Activated CD8-positive, alpha-beta memory T cell treated with anti-CD3 and anti-CD28 coated beads for 1 hour (primary cell): ENCODE measurements at places on chromosomes 6 and 20.

DNA sequence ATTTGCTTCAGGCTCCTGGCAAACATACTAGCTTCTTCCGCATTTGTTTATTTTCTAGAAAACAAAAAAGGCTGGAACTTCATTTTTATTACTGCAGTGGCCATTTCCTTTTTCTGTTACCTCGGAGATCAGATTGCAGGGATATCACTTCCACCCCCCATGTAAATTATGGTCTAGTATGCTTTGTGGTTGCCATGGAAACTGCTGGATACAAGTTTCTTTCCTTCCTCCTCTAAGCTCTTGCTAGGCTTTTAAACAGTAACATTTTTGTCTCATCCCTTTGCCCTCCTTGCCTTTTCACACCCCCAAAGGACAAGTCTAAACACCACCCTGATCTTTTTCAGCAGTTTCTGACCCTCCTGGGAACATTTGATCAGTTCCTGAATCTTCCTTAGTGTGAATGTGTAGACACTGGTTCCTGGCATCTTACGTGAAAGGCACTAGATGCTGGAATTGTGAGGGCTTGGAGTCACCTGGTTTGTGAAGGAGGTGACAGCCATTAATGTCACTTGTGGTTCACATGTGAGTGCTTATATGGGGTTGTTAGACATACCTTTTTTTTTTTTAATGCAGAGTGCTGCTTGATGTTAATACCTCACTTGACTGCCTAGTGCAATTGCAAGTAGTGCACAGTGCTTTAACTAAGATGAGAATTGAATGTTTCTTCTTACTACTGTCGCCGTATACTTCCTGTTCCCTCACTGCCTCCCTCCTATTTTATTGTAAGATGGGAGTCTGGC is 181.6 kb downstream of the JARID2 start:
- DNase-seq: no peak

GRCh38 chr20:10669843-10670446 is 3.9 kb downstream of the JAG1 start:
- no peak for DNase-seq

- no peak for DNase-seq
Observed at GRCh38 chr6:34039943-34040342, 105.9 kb downstream of the GRM4 start.

- no peak for DNase-seq
Observed at GRCh38 chr6:14596410-14596809, 478.8 kb downstream of the CD83 start.

DNA sequence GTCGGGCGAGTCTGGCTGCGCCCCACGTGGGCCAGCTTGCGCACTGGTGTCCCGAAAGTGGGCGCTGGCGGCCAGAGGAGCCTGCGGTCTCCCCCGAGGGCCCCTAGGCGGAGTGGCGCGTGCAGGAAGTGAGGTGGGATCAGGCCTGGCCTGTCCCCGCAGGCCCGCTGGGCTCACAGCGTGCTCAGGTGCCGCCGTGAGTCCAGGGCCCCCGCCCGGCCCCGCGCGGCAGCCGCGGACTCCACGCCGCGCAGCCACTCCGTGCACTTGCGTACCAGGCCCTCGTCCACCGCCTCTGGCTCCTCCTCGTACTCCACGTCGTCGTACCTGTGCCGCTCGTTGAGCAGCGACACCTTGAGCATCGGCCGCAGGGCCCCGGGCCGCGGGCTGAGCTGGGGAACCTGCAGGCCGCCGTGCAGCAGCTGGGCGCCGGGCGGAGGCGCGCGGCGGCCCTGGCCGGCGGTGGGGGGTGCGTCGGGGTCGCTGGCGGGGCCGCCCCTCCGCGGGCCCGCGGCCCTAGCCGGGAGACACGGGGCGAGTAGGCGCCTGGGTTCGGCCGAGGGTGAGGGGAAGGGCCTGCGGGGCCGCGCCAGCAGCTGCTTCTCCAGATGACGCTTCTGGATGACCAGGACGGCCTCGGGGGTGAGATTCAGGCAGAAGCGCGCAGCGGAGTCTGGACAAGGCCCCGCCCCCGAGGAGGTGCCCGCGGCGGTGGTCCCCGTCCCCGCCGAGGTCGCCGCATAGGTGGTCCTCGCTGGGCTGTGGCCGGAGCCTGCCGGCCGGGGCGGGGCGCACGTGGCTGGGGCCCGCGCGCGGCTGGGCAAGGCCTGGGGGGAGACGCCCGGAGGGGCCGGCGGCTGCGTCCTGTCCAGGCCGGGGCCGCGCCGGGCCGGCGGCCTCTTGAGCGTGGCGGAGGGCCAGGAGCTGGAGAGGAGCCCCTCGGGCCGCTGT is 835 bp downstream of the PRR18 start:
- no peak for DNase-seq

DNA sequence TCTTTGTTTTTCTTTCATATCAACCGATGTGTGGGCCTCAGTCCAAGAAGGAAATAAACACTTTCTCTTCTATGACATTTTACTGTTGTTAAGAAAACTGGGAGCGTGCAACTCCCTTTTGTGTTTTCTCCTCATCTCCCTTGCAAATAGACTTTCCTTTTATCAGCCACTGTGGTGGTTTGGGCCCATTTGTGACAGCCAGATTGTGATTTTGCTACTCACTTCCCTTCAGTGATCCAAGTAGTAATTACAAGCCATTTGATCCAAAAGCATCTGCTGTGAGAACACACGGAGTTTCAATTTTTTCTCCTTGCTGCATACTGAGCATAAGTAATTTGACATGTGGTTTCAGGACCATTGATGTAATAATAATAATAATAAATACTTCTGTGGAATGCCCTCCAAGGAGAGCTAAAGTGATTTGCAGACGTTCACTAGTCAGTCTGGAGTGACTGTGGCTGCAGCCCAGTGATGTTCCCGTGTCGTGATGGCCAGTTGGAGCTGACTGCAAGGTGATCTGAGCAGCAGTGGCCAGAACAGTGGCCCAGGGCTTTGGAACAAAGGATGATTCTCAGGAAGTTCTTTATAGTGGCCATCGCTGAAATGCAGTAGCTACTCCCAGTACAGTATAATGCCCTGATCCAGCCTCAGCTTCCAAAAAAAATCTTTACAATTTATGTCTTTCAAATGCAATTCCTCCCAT is 91.9 kb upstream of the CLDN20 start:
- no peak for DNase-seq

DNA sequence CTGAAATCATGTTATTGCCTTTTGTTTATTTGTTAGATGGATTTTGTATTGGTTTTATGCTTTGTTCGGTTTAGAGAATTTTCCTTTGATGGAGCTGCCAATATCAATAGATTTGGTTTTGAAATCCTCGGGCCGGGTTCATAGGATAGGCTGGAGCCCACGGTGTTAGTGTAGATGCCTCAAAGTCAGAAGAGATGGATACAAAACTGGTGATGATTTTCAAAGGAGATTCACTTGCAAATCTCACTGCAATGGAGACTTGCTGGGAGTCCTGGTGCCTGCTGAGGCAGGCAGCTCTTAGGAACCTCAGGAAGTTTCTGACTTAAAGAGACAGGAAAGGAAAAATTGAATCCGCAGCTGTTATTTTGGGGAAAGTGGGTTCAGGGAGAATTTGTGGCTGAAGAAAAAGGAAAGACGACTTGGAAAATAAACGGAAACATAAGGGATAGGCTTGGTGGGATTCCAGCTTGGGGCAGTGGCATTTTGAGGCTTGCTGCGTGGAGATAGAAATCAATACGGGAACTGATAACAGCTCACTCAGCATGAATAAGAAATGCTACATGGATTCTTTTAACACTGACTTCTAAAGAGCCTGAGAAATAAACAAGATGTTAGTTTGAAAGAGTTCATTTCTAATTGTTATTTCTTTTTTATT is 241.6 kb downstream of the PHACTR1 start:
- no peak for DNase-seq

DNA sequence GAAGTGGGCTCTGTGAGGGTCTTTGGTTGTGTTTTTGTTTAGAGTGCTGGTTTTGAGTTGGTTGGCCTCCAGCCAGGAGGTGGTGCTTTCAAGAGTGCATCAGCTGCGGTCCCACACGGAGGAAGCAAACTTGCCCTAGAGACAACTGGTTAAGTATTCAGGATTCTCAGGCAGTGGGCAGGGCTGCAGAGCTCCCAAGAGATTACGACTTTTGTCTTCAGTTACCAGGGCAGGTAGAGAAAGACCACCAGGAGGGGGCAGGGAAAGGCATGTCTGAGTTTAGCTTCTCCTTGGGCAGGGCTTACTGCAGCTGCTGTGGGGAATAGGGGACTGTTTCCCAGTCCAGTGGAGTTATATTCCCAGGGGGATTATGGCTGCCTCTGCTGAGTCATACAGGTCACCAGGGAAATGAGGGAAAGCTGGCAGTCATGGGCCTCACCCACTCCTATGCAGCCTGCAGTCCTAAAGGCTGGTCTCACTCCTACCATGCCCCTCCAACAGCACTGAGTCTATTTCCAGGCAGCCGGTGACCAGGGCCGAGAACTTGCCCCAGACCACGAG is 64.3 kb downstream of the TTI1 start:
- no peak for DNase-seq

DNA sequence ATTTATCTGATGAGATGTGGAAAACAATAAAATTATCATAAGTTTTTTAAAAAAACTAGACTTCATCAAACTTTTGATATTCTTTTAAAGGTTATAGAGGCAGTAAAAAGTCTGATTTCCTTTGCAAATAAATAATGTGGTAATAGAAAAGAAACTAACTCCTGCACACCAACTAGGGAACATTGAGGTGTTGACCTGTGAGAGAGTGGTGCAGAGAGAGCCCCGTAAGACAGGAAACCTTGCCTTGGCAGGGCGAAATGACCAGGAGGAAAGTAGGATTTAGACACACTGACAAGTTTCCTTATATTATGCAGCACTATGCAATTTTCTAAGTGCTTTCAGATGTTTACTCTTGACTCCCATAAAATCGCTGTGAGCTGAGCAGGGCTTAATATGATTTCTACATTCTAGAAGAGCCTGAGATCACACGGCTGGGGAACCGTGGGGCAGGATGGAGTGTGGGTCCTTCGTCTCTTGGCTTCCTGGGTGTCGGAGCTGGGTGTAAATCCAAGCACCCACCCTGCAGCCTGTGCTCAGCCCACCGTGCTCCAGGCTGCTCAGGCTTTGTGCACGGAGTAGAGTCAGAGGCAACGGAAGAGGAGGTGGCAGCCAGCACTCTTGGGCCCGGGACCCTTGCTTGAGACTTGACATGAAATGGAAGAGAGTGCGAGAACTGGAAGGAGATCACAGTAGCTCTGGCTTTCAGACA is 61.3 kb upstream of the FOXQ1 start:
- no peak for DNase-seq

DNA sequence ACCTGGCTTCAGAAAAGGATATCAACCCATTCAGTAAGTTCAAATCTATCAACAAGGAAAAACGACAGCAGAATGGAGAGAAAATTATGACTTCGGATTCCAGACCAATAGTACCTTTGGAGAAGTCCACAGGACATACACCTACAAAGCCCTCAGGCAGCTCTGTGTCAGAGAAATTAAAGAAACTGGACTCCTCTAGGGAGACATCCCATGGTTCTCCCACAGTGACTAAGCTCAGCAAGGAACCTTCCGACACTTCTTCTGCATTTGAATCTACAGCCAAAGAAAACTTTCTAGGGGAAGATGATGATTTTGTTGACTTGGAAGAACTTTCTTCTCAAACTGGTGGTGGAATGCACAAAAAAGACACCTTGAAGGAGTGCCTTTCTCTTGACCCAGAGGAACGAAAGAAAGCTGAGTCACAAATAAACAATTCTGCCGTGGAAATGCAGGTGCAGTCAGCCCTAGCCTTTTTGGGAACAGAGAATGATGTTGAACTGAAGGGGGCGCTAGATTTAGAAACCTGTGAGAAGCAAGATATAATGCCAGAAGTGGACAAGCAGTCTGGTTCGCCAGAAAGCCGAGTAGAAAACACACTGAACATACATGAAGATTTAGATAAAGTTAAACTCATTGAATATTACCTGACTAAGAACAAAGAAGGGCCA is 67.4 kb upstream of the HINT3 start:
- no peak for DNase-seq

DNA sequence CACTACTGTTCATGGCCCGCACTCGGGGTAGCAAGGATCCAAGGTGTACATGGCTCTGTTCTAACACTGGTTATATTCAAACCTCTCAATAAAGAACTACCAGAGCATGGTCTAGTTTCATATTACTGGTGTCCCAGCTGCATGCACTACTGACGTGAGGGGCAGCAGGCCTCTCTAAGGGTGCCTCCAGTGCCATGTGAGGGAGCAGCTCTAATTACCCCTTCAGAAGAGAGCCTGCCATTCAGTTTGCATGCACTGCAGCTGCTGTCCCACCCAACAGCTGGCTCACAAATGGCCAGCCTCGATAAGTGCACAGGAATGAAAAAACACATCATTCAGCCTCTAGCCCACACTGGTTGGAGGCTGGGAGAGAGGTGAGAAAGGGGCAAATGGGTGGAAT is 85.2 kb downstream of the SMLR1 start:
- DNase-seq: no peak

- DNase-seq: no peak
Observed at GRCh38 chr6:161482517-161482858, 208.6 kb upstream of the AGPAT4 start.

- no peak for DNase-seq
Observed at GRCh38 chr6:28522594-28523240, 3.0 kb upstream of the GPX5 start.

- DNase-seq: no peak
Observed at GRCh38 chr20:9359561-9360308, 154.7 kb upstream of the LAMP5 start.

GRCh38 chr6:24078200-24078599 is 47.8 kb upstream of the NRSN1 start:
- DNase-seq: no peak

- no peak for DNase-seq
Observed at GRCh38 chr20:8774412-8774811, 294.5 kb upstream of the PLCB4 start.

- DNase-seq: no peak
Observed at GRCh38 chr20:58188527-58188926, 39.9 kb downstream of the ANKRD60 start.

GRCh38 chr6:153208706-153209105 is 77.6 kb upstream of the RGS17 start:
- DNase-seq: no peak

DNA sequence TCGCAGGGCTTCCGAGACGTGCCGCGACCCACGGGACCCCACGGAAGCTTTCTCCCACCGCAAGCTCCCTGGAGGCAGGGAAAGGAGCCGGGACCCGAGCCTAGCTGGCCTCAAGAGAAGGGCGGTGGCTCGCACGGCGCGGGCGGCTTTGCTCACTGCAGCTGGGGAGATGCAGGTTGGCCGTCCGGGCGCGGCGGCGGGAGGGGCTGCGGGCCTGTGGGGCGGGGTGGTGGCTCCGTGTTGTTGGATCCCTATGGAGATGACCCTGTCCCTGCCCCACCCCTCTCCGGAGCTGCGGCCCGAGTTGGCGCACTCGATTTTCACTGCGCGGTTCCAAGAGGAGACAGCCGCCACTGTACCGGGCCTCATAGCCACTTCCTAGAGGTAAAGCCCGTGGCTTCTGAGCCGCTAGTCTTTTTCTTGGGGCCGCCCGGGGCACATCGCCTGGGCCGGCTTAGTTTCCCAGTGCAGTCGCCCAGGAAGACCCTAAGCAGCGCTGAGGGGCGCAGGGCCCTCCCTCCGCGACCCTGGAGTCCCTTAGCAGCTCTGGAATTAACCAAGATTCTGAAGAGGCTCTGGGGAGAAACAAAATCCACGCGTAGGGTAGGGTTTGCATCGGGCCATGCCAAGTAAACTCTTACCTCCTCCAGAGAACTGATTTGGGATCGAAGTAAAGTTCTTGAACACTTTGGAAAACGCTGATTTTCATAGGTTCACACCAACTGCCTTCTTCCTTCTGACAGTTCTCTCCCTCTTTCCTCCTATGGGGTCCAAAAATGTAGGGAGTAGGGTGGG is at the start of gene ECT2L:
Gene ECT2L (plus strand): TSS at position 279 of the 795 bp plus-strand sequence. CDS start 17,188 bp downstream, outside the sequence.
- no peak for DNase-seq

- DNase-seq: no peak
Observed at GRCh38 chr20:35299780-35300179, 7.6 kb upstream of the FAM83C start.
